ENCODE measurements at places on chromosomes 2 and 18.

DNA sequence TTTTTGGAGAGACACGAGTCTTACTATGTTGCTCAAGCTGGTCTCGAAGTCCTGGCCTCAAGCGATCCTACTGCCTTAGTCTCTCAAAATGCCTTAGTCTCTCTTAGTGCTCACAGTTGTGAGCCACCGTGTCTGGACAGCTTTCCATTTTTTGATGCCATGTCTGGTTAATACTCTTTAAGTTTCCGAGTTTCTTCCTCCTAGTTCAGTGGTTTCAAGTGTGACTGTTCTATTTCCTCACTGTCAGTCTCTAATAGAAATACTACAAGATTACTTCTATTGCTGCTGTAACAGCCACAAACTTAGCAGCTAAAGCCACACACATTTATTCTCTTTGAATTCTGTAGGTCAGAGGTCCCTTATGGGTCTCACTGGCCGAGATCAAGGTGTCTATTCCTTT lies 125.1 kb upstream of the MGAT5 start:
- DNase-seq: no peak

- DNase-seq: no peak
Observed at GRCh38 chr18:45749918-45750689, 26.1 kb downstream of the SLC14A1 start.

DNA sequence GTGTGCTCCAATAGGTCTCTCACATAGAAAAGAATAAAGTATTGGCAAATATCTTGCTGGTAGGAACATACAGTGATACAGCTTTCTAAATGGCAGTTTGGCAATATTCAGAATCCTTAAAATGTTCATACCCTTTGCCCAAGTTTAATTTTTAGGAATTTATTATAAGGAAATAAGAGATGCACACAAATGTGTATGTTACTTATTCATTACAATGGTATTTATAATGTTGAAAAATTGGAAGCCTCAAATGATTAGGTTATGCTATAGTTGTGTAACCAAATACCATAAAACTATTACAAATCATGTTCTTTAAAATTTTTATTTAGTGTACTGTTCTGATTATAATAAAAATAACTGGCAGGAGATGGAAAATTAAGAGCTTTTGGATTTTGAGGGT lies 196.8 kb downstream of the MCFD2 start:
- DNase-seq: no peak

DNA sequence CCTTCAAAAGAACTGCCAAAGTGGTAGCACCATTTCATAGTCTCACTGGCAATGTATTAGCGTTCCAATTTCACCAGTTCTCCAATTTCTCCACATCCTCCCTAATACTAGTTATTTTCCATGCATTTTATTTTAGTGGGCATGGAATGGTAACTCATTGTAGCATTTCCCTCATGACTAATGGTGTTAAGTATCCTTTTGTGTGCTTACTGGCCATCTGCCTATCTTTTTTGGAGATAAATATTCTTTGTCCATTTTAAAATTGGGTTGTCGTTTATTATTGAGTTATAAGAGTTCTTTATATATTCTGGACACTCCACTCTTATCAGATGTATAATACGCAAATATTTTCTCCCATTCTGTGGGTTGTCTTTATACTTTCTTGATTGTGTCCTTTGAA lies 107.1 kb downstream of the THADA start:
- no peak for DNase-seq

- DNase-seq: no peak
Observed at GRCh38 chr2:148751907-148752306, 107.4 kb downstream of the EPC2 start.

GRCh38 chr2:104896446-104896845 lies 42.5 kb downstream of the POU3F3 start:
- DNase-seq: no peak

DNA sequence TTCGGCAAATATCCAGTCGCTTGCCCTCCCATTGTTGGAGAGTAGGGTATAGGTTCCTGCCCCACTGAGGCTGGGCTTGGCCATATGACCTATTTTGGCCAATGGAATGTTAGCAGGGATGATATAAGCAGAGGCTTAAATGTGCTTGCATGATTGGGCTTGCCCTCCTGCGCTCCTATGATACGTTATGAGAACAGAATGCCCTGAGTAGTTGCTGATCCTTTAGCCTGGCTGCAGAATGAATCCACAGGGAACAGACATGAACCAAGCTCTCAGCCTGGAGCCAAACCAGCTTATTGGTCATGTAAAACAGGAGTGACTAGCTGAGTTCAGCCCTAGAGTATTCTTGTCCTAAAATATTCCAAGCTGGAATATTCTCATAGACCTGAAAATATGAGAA lies 34.8 kb upstream of the IMP4 start:
- DNase-seq: no peak

GRCh38 chr2:27956888-27957287 lies 66.4 kb downstream of the BABAM2 start:
- DNase-seq: no peak

GRCh38 chr2:156481312-156481711 lies 45.1 kb downstream of the GPD2 start:
- DNase-seq: no peak

DNA sequence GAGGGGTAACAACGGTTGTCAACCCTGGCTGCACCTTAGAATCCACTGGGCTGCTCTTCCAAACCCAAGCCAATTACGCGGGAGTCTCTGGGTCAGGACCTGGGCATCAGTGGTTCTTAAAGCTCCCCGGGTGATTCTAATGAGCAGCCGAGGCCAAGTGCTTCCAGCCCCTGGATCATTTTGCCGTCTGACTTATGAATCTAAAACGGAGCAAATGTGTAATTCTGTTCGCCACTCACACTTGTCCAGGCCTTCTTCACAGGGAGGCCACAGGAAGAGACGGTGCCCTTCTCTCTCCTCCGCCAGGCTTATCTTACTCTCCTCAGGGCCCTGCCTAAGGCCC lies 78.5 kb downstream of the MCFD2 start:
- no peak for DNase-seq

Data from lower lobe of right lung (tissue), 2 donors.